ENCODE measurements at places on chromosomes 5 and 9. TPM values are rescaled to one million over a fixed set of nuclear protein-coding genes. Genes with fewer than 3 reads are reported as not detected.

Gene PCDHGB7
- 17.3 TPM for polyA plus RNA-seq

Gene SLC36A2
- 21.0 TPM for polyA plus RNA-seq

Gene FBXO38
- 54.6 TPM for polyA plus RNA-seq

Gene HMMR
- 30.0 TPM for polyA plus RNA-seq

DNA sequence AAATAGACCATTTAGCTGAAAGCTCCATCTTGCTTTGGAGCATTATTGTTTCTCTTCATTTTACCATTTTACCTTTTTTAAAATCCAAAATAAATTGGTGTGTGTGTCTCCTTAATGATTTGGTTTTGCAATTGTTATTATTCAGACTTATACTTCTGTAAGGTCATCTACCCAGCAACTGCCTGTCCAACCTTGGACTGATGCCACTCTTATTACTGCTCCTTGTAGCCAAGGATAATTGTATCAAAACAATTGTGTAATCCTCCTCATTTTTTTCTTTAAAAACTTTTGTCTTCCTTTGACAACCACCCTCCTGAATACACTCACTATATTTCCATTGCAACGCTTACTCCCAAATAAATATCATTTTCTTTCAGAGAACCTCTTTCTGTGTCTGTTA, 30.3 kb upstream of the HMGCR start:
- no peak for DNase-seq

DNA sequence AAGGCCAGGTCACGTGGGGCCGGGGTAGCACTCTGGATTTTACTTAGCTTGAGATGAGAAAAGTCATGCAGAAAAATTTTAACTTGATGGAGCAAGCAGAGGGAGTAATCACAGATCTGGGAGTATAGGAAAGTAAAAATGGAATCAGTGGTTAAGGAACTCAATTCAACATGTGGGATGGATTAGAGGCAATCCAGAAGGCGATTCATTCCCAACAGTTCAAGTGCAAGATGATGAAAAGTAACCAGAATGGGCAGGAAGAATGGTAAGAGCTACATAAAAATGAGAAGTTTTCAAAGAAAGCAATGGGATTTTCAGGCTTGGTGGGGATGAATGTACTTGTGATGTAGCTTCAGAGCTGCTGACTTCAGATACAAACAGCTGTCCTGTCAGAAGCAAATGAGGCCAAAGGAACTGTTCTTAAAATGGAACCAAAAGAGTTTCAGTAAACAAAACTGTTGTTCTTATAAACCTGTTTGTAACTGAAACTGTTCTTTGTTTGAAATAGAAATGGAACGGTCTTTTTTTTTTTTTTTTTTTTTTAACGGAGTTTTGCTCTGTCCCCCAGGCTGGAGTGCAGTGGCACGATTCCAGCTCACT, 5.6 kb upstream of the SEC24A start:
- DNase-seq, result no peak

- no peak for DNase-seq
Measured at GRCh38 chr5:60026161-60026560, 132.6 kb upstream of the PDE4D start.

GRCh38 chr9:116643691-116644090, 43.4 kb upstream of the TRIM32 start:
- DNase-seq, result no peak

DNA sequence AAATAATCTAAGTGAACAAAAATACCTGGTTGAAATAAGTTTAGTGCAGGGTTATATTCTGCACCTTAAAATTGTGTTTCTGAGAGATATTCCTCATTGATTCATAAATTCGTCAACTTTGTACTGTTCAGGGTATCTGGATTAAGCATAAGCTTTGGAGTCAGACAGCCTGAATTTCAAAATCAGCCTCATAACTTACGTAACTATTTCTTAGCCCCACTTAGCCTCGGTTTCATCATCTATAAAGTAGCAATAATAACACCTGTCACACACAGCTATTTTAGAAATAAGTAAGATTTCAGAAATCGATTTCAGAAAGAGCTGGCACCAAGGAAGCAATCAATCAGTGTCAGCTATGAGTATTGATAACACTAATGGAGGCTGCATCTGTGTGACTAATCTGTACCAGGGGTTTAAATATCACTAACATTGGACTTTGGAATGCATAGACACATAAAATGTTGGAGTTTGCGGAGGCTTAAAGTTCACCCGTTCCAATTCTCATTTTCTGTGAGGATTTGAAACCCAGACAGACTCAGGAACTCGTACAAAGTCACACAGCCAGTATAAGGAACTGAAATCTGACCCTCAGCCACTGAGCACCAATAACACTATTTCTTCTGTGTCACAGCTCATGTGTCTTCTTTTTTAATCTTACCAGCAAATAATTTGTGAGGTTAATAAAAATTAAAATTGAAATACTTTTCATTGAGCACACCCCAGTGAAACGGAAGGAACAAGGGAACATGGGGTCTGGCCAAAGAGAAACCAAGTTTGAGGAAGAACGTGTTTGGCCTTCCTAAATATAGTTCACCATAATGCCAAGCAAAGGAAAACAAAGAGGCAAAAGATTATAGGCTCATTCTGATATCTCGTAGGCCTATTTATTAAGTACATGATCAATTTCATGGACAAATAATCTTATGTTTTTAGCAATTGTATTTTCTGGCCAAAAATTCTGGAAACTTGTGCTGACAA, 194.4 kb upstream of the PTGER4 start:
- DNase-seq, result no peak

All from left kidney (tissue), 8 donors.